ENCODE measurements at places on chromosomes 6 and 20.
A peak's percentile ranks its signal among the peaks of the same experiment; 100 is the strongest.

DNA sequence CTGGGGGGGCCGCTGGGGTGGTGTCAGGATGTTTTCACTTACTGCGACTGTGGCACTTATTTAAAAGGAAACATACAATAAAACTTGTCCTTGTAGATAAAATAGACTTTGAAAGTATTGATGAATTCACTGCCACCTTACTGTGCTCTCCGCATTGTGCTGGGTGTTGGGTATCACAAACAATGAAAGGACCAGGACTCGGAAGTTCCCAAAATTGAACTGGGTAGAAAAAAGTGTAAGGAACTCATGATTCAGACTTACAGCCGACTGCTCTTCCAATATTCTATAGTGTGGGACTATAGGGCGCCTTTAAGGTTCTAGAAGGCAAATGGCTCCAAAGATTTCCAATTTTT is 32.1 kb upstream of the ID4 start:
- peak; percentile 5 for DNase-seq

DNA sequence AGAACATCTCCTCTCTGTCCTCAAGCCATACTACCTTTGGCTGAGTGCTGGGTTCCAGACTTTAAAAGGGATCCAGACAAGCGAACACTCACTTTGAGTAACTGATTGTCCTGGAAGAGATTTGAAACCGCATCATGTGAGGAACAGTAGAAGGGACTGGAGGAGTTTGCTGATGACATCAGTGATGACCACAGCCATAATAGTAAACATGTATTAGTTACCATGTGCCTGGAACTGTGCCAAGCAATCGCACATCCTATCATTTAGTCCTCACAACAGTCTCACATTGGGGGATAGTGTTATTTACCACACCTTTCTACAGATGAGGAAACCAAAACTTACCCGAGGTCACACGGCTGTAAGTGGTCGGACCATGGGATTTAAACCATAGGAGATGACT is 39.8 kb downstream of the ARMC2 start:
- no peak for DNase-seq

GRCh38 chr20:42613076-42613475 is 576.6 kb downstream of the PTPRT start:
- DNase-seq = no peak

GRCh38 chr6:22952097-22952496 is 382.7 kb downstream of the HDGFL1 start:
- peak; percentile 16 for DNase-seq

GRCh38 chr6:106630366-106630765 is 988 bp downstream of the QRSL1 start:
- DNase-seq = no peak
